ENCODE measurements at places on chromosomes 1 and 21.

DNA sequence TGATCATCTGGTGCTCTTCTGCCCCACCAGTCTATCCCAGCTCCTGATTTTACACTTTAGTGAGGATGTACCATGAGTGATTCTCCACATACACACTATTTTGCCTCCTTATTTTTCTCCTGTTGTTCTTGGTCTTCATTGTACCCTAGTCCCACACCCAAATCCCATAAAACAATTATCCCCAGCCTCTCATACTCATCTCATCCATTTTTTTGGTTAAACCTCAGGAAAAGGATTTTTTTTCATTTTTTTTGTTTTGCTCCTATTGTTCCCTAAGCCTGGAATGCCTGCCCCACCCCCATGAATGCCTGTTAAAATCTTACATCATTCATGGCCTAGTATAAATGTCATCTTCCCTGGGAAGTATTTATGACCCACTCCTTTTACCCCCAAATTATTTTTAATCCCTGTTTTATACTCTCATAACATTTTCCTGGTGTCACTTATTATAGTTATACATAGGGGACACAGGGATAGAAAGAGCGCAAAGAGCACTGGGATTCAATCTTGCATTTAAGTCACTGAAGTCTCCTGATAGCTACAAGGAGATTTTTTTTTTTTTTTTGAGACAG lies 4.9 kb upstream of the LINGO4 start:
- DNase-seq, result no peak

- DNase-seq, result no peak
These were observed 82.1 kb downstream of the PRDM2 start for GRCh38 chr1:13781907-13782633.

DNA sequence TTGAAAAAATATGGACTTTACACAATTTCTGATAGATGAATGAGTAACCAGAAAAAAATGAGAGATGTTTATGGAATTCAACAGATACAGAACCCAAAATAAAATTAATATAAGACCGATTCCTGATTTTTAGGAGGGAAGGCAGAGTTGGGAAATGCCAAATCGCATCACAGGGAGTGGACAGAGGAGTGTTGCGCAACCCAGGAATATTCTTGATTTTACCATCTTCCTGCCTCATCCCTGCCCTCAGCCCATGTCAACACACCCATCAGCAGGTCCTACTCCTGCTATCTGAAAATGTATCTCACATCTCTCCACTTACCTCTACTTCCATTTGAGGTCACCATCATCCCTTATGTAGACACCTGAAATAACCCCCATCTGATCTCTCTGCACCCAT lies 221.0 kb downstream of the DSCAM start:
- no peak for DNase-seq

DNA sequence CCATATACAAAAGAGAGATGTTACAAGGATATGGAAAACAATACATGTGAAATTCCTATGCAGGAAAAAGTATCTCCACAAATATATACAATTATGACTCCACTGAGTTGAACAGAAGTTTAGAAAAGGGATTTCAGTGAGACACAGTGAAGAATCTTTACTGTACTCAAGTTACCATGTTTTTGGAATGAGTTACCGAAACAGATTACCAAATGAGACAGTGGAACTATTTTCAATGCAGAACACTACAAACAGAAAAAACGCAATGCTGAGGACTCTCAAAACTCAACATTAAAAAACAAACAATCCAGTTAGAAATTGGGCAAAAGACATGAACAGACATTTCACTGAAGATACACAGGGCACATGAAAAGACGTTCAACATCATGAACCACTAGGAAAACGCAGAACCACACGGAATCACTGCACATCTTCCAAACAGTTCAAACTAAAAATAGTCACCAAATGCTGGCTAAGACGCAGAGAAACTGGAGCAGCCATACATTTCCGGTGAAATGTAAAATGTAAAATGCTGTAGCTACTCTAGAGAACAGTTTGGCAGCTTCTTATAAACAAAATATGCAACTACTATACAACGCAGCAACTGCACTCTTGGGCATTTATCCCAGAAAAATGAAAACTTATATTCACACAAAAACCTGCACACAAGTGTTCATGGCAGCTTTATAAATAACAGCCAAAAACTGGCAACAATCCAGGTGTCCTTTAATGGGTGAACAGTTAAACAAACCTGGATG lies 118.7 kb downstream of the UBR4 start:
- no peak for DNase-seq

DNA sequence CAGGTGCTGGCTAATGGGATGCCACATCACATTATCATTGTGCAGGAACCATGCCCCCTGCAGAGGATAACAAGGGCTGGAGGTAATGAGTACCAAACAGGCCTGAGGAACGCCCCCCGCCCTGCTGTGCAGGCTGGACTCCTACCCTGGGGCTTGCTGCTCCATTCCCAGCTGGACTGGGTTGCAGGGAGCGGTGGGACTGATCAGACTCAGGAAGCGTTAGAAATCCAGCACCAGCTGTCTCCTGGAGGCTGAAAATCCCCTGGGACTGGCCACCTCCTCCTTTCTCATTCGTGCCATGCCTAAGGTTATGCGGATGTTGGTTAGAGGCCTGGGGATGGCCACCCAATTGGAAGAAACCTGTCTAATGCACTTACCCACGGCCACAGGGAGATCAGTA lies 36.9 kb upstream of the POU3F1 start:
- DNase-seq, result no peak

DNA sequence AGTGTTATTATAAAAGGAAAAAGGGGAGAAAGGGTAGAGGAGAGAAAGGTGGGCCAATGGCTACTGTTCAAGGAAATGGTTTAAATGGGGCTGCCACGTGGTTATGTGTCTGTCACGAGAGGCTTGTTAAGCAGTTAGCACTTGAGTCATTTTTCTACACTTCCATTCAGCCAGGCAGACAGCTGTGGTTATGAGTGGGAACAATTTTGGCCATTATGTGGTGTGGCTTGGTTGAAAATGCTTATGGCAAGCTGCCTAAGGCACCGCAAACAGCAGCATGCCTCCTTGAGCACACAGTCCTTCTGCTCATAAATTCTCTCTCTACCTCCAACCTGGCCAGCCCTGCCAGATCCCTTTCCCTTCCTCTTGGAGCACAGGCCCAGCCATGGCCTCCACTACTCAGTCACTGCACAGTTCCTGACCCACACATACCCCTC lies 3.2 kb upstream of the SRM start:
- no peak for DNase-seq

DNA sequence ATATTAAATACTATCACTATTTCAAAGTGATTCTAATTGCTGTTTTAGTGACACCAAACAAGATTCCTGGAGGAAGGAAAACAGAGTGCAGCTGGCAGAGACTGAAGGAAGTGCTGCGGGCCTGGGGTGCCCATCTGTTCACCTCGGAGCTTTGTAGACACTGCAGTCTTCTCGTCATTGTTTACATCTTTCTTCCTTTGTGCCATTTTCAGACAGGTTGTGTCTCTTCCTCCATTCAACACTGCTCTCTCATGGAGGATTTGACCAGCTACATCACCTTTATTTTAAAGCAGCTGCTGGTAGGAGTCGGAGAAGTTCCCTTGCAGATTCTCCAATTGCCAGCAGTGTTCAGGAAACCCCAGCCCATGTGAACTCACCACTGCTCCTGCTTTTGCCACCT lies 37.3 kb downstream of the ABCA4 start:
- DNase-seq, result no peak

DNA sequence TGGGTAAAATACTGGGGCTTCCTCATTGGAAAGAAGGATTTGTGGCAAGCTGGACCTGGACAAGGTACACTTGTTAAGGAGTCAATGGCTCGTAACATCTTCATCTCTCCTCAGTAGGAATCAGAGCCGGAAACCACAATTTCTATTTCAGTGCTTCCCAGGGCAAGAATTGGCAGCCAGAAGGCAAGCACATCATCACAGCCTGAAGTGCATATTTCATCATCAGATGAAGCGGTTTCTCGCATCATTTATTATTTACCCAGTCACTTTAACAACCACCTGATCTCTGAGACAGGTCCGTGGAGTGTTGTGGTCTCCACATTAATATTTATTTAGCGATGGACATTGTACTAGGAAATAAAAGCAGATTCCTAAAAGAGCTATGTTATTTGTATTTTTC lies 55.0 kb downstream of the KCNJ15 start:
- DNase-seq, result no peak

GRCh38 chr1:227559499-227559898 lies 3.9 kb upstream of the ZNF678 start:
- no peak for DNase-seq

DNA sequence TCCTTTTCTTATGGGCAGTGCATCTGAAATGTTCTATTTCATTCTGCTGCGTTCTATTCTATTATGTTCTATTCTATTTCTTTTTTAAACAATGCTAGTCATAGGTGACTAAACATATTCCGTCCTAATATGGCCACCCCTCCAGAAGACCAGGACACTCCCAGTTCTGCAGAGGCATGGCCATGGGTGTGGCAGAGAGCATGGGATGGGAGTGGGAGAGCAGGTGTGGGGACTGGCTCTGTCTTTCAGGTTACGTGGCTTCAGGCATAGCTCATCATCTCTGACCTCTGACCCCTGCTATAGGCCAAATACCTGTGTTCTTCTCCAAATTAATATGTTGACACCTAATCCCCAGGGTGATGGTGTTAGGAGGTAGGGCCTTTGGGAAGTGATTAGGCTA lies 33.4 kb upstream of the TLR5 start:
- DNase-seq, result no peak

DNA sequence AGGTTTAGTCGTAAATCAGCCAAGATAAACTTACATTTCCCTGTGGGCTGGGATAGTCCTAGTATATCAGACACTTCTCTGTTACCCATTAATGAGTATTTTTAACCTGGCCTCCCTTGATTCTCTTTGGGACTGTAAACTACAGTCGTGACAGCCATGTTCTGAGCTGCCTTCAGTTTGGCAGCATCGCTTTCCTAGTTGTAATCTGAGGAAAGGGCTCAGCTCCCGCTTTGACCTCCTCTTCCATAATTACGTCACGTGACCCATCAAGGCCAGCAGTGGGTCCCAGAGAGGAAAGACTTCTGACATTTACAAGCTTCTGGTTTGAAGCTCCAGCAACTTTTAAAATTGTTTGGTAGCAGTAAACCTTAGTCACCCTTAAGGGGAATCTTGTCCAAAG lies 34.6 kb upstream of the MTR start:
- no peak for DNase-seq

Data from stimulated activated CD4-positive, alpha-beta T cell treated with anti-CD3 and anti-CD28 coated beads, TNF-alpha, amount 100 ng/mL, for 1 hour (primary cell).